ENCODE measurements at places on chromosomes 6 and 20.

DNA sequence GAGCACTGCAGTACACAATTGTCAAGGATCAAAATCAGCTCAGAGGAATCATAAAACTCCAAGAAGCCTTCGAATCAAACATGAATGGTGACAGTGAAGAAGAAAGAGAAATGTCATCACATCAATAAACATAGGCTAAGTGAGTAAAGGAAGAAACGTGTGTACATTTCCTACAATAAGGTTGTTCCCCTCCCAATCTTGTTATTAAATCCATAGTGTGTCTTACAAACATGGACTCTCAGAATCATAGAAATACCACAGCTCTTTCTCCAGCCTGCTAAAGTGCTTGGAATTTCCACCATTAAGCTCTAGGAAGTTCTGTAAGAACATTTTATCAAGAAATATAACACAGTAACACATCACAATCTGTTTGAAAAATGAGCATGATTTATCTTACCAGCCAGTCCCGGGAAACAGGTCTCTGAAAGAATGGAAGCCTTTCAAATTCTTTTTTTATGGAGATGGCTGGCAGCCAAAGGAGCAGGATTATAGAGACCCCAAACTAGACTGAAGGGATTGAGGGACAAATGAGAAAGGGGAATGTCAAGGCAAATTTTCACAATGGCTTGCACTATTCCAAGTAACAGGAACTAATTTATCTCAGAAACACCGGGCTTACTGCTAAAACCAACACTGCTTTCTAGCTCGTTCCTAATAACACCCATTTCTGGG lies 4.5 kb upstream of the TNFAIP3 start:
- no peak for DNase-seq

GRCh38 chr6:79833964-79834284 lies 113.4 kb downstream of the ELOVL4 start:
- DNase-seq: no peak

GRCh38 chr6:126252154-126252553 lies 87.8 kb upstream of the CENPW start:
- no peak for DNase-seq

- peak; percentile 29 for DNase-seq
Measured at GRCh38 chr20:63101781-63102720, 95.3 kb upstream of the BHLHE23 start.

GRCh38 chr6:134669485-134669884 lies 280.4 kb downstream of the ALDH8A1 start:
- DNase-seq: no peak

- DNase-seq: no peak
Measured at GRCh38 chr6:137870308-137870644, 3.2 kb downstream of the TNFAIP3 start.

DNA sequence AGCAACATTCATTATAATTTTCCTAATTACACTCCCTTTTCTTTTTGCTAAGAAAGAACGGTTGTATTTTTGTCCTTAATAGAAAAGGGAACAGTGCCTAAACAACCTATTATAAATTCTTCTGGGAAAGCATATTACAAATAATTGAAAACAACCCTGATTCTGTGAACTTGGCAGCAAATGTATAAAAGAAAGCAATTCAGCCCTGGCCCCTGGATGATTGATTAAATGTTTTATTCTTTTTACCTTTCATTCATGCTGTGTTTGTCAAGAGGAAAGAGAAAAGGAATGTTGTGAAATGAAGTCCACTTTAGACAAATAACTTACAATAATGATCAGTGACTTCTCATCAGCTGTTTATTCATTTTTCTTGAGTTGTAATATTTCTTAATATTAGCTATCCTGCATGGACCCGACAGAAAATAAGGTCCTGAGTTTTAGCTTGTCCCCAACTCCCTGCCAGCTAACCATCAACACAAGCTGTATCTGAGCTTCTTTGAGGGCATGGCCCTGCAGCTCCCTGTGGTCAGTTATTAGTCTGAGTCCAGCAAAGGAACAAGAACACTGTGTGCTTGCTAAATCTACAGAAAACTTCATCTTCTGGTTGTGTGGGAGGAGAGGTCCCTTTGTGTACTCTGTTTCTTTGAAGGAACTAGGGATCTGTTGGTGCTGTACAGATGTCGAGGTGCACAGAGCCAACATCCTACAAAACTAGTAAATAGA lies 248.2 kb downstream of the LAMA2 start:
- DNase-seq: no peak
